ENCODE measurements at places on chromosomes 12 and 14.

DNA sequence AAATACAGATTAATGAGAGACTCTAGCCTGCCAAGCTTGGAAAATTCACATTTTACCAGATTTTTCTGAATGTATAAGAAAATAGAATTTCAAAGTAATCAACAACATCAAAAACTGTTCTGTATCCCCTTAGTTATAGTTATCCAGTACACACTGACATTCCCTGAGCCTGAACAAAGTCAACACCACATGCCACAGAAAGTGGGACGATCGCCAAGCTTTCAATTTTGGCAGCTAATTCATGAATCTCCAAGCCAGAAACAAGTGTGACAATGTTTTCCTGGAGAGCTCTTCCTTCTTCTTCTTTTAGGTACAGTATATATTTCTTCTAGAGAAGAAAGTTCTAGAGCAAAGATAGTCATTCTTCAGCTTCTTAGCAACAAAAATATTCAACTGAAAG is 290.2 kb downstream of the PRKD1 start:
- no peak for DNase-seq

DNA sequence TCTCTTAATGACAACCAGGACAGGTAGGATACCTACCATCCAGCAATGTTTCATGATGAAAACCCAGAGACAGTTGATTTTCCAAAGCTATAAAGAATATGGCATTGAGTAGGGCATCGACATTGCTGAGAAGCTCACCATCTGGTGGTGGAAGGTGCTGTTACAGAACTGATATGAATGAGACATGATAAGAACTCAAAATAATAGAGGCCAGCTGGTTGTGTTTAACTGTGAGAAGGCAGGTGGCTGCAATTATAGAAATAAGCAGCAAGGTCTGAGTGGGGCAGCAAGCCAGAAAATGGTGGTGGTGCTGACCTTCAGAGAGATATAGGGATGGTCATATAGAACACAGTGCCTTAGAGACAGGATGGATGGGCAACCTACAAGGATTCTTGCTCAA is 449.7 kb downstream of the BTG1 start:
- no peak for DNase-seq

DNA sequence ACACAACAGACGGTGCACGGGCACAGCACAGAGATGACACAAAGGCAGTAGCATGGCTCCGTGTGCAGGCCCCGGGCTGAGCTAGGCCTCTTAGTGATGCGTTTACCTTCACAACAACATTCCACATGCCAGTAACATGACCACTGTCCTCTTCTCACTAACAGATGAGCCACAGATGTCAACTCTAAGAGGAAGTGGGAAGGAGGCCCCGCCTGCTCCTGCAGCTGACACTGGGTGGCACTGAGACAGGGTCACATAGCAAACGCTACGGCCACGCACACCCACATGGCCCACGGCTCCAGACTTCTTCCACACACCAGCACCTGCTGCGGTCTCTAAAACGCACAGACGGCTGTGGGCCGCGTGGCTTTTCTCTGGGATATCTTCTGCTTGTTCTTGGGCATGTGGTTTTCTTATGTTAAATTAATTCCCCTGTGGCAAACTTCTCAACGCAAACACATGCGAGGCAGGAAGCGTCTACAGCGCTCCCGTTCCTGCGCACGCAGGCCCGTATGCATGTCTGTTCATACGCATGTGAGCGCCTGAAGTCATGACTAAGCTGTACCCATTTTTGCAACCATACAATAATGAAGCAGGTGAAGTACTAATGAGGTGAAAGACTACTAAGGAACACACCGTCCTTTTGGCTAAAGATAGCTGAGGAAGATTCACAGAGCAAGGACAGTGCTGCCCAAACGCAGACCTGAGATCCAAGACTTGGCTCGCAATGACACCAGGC is 26.8 kb downstream of the AMN start:
- DNase-seq, result no peak

DNA sequence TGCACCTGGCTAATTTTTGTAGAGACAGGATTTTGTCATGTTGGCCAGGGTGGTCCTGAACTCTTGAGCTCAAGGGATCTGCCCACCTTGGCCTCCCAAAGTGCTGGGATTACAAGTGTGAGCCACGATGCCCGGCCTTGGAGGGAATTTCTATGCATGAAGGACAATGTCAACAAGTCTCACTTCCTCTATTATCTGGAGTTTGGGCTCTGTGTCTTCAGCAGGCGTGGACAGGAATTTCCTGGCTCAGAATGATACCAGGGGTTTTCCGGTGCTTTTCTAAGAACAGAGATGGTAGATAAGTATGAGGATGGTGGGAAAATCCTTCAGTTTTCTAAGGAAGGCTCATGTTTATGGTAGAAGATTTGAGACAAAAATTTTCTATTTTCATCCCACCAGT is 75.0 kb upstream of the CCDC60 start:
- DNase-seq, result no peak

- no peak for DNase-seq
These were observed 15.4 kb upstream of the TMEM120B start for GRCh38 chr12:121697093-121697698.

DNA sequence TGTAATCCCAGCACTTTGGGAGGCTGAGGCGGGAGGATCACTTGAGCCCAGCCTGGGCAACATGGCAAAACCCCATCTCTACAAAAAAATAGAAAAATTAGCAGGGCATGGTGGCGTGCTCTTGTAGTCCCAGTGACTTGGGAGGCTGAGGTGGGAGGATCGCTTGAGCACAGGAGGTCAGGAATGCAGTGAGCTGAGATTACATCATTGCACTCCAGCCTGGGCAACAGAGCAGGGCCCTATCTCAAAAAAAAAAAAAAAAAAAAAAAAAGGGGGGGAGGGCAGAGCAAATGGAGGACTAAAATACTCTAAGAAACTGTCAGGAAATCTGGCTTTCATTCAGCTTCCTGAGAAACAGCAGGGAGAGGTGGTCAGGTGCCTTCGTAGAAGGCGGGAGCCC is 31.7 kb upstream of the TSPAN9 start:
- no peak for DNase-seq

GRCh38 chr12:132327336-132328171 is 1.8 kb downstream of the GALNT9 start:
- DNase-seq, result peak; percentile 51

DNA sequence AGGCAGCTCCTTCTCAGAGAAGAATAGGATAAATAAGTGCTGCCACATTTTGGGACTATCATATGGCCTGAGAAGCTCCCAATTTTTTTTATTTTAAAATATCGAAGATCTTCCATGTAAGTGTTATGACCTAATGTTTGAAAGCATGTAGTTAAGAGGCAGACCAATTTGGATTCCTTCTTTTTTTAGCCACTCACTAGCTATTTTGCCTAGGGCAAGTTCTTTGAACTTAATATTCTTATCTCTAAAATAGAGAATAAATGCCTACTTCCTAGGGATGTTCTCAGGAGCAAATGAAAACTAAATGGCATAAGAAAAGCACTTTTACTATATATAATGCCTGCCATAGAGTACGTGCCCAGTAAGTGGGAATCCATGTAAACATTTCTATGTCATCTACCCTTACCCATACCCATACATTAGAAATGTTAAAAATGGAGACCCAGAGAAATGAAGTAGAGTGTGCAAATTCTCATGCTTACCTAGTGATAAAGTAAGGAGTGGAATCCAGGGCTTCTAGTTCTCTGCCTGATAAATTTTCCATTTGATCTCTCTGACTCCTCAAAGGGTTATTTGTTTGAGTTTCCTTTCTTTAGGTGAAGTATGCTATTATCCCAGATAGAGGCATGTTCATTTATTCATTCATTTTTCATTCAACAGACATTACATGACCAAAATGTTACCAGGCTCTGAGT is 148.3 kb downstream of the TGFB3 start:
- no peak for DNase-seq

GRCh38 chr14:104288272-104288671 is 149.9 kb downstream of the KIF26A start:
- DNase-seq, result no peak

- DNase-seq, result no peak
These were observed 86.6 kb downstream of the NINJ2 start for GRCh38 chr12:576615-577110.

DNA sequence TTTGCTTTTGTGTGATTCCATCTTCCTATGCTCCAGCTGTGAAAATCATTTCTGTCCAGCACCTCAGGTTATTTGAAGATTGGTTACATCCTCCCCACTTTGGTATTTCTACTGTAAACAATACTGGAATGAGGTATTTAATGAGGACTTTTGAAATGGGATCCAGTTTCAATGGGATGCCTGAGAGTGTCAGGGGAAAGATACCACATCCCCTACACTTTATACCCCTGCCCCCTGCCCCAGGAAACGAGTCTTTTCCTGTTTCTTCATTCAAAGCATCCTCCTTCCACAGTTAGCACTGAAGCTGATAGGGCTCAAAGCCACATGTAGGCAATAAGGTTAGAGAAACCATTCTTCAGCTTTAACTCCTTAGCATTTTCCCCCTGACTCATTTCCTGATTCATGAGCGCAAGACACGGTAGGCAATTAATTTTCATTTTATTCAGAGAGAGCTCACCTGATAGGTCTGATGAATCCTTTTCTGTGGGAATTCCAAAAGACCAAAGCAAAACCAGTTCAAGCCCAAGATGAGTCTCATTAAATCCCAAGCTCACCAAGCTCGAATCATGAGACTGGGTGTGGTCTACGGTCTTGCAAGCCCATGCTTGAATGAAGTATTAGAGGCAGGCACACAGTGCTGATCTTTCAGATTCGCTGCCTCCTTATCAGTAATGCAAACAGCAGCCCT is 143.6 kb upstream of the CRY1 start:
- no peak for DNase-seq

DNA sequence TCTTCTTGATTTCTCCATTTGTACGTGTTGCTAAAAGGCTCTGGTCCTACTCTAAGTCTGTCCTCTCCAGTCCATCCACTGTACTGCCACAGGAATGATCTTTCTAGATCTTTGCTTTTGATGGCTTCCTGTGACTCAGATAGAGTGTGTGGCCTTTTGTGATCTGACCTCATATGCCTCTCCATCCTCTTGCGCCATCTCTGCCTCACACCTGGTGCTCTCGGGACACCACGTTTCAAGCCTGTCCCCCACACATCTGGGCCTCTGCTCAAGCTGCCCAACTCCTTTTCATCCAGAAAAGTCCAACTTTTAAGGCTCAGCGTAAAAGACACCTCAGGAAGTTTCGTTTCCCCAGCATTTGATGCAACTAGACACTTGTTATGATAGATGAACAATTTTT is 39.0 kb downstream of the DCAF4 start:
- no peak for DNase-seq

GRCh38 chr12:67942724-67943123 is 46.5 kb upstream of the IFNG-AS1 start:
- DNase-seq, result no peak

DNA sequence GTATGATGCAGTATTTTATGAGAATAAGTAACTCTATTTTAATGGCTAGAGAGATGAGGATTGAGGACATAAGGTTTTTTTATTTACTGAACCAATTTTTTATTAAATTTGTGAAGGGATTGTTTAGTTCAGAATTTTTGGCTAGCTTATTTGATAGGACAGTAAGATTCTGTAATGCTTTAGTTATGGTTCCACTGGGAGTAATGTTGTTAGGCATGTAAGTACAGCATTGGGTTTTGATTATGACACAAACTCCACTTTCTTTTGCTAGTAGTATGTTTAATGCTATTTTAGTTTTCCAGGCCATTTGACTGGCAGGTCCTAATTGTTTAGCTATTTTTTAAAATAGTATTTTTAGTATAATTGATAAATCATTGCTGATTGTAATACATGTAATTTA is 33.8 kb upstream of the LRRC10 start:
- DNase-seq, result no peak

- DNase-seq, result no peak
These were observed 101.4 kb upstream of the FKBP4 start for GRCh38 chr12:2693244-2693860.

- DNase-seq, result no peak
These were observed 98.8 kb downstream of the DACT1 start for GRCh38 chr14:58736606-58737005.

GRCh38 chr14:105394714-105395537 is 3.4 kb upstream of the TEX22 start:
- DNase-seq, result no peak

GRCh38 chr12:50082644-50083043 is 2.5 kb upstream of the SMARCD1 start:
- no peak for DNase-seq

GRCh38 chr12:65720136-65721130 is 103.8 kb upstream of the HMGA2 start:
- DNase-seq, result no peak

GRCh38 chr14:103126873-103127304 is 3.6 kb downstream of the TNFAIP2 start:
- DNase-seq, result no peak

GRCh38 chr12:110733900-110734299 is 8.8 kb downstream of the PPP1CC start:
- DNase-seq, result no peak

DNA sequence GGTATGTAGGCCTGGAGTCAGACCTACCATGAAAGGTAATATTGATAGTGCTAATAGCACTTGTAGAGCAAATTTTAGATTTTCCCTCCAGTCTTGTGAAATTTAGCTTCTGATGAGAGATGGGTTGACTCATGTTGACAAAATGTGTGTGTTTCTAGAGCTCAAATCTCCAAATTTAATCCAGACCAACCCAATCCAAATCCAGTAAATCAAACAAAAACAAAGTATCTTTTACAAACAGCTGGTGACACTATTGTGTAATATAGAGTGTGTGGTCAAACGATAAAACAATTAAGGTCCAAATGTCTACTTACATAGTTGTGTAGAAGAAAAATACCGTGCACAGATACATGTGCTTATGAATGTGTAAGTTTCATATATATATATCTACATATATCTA is 63.4 kb upstream of the KITLG start:
- DNase-seq, result no peak

- no peak for DNase-seq
These were observed 33.2 kb downstream of the CKAP4 start for GRCh38 chr12:106214571-106214970.

GRCh38 chr12:15278816-15279658 is 43.3 kb upstream of the PTPRO start:
- no peak for DNase-seq

DNA sequence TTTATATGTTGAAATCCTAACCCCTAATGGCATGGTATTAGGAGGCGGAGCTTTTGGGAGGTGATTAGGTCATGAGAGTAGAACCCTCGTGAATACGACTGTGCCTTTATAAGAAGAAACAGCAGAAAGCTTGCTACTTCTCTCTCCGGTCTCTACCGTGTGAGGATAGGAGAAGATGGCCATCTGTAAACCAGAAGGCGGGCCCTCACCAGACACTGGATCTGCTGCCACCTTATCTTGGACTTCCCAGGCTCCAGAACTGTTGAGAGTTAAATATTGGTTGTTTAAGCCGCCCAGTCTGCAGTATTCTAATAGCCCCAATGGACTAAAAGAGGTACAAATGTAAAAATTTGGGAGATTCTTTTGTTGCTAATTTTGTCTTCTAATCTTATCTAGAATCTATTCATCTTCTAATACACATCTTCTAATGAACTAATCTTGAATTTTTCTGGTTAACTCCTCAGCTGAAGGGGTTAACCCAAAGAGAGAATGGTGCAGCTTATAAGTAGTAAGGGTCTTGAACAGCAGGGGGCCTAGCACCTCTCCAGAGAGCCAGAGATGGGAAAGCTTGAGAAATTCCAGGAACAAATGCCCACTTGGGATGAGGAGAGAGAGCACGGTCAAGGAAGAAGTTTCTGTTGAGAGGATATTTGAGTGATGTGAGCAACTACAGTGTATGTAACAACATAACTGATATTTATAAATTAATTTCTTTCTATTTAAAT is 264.0 kb upstream of the GRIP1 start:
- no peak for DNase-seq

- no peak for DNase-seq
These were observed 25.4 kb downstream of the PLXNC1 start for GRCh38 chr12:94173660-94174265.

All from stimulated activated CD4-positive, alpha-beta T cell treated with anti-CD3 and anti-CD28 coated beads, Interleukin-15, amount 100 ng/mL, for 48 hours (primary cell).